GM12878 (cell line): ENCODE measurements at places on chromosomes 16 and 17.

- DNase-seq = no peak
Observed at GRCh38 chr17:63317166-63317840, 128.8 kb downstream of the CYB561 start.

DNA sequence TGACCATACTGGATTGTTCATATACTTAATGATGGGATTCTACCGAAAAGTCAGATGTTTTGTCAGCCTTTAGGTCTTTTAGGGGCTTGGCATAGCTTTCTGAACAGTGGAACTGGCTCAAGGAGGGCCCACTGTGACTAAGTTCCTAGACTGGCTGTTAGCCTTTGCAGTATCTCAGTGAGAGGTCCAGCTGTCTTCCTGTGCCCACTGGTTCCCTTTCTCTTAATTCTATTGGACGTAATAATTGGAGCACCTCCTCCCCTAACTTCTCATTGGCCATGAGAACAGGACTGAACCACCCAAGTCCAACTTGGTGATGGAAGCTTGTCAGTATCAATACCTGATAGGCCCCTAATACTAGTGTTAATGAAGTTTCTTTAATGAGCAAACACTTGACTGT lies 13.5 kb downstream of the KPNA2 start:
- no peak for DNase-seq

GRCh38 chr17:7833011-7833794 lies 814 bp upstream of the KDM6B start:
- DNase-seq = no peak

DNA sequence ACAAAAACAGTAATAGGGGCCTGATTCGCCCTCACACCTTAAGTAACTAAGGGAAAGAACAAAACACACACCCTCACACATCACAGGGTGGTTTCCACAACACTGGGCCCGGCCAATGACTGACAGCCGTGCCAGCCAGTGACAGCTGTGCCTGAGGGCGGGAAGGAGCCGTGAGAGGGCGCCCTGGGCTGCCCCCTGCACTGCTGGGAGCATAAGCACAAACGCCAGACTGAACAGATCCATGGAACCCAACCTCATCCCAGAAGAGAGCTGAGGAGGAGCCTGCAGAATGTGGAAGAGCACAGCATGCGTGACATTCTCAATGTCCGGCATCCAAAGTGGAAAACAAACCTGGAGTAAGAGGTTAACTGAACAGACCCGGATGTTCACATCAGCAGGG lies 16.0 kb downstream of the CSNK1D start:
- DNase-seq = no peak

DNA sequence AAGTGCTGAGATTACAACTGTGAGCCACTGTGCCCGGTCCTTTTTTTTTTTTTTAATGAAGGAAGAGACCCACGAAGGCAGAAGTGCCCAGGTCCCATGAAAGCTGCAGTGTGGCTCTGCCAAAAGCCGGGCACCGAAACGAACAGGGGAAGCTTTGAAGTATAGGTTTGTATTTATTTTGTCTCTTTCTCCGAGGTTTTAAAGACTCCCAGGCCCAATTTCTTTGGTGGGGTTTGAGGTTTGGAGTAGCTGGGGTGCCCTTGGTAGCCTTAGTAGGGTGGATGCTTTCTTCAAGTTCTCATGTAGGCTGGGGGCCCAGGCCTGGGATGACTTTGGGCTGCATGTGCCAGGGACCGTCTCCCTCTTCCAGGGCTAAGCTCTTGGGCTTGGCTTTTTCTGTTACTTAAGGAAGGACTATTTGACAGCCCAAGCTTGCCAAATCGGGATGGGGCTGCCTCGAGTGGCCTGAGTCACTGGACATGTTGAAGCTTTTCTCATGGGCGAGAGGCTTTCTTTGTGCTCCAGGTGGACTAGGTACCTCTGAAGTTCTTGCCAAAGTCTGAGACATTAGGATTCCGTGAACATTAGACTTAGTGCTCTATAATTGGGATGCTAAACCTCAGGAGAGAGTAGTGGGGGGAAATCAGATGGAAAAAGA lies 66.3 kb downstream of the WIPI1 start:
- no peak for DNase-seq

DNA sequence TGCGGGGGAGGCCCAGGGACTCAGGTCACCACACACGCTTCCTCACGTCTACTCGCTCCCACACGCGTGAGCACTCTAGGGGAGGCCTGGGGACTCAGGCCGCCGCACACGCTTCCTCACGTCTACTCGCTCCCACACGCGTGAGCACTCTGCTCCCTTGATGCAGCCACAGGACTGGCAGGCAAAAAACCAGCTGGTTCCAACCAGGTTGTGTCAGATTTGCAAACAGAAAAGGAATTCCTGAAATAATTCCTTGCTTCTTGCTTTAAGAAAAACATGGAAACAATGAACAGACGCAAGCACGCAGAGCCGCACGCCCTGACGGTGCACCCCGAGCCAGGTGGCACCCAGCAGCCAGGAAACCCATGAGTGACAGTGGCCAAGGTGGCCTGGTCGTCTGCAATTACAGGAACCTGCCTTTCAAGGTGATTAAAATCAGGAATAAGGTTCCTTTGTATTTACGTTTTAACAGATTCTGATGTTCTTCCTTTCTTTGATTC lies 37.9 kb downstream of the LMF1 start:
- DNase-seq = no peak
